RCC 7860 (cell line): ENCODE measurements at places on chromosomes 1 and 21.
A peak's percentile ranks its signal among the peaks of the same experiment; 100 is the strongest.

DNA sequence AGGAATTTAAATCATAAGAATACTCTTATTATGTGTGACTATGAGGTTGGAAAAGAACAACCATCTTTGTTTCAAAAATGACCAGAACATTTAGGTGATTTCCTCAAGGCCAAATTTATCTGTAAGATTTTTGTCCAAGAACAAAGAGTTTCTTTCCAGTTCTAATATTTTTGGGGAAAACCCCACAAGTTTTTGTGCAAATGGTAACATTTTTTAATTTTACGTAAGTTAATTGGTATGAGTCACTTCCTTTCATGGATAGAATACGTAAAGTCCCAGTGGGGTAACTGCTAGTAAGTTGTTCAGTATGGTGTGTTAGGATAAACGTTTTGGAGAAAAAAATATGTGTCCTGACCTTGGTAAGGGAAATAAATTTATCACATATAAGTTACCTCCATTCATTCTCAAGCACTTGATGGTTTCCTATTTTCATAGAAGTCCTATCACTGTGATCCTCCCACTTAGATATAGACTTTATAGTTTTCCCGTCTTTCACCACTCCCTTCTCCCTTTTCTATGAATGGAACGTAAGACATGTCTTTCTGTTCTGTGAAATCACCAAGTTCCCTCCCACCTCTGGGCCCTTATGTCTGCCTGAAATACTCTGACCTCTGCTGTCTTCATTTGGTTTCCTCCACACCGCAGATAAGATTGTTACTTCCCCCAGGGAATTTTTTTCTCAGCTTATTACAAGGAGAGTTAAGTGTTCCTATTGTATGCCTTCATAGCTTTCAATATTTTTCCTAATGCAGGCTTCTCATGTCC is 34.9 kb upstream of the TSNAX start:
- no peak for DNase-seq

GRCh38 chr1:36133484-36133883 is 8.5 kb upstream of the COL8A2 start:
- peak; percentile 92 for DNase-seq

DNA sequence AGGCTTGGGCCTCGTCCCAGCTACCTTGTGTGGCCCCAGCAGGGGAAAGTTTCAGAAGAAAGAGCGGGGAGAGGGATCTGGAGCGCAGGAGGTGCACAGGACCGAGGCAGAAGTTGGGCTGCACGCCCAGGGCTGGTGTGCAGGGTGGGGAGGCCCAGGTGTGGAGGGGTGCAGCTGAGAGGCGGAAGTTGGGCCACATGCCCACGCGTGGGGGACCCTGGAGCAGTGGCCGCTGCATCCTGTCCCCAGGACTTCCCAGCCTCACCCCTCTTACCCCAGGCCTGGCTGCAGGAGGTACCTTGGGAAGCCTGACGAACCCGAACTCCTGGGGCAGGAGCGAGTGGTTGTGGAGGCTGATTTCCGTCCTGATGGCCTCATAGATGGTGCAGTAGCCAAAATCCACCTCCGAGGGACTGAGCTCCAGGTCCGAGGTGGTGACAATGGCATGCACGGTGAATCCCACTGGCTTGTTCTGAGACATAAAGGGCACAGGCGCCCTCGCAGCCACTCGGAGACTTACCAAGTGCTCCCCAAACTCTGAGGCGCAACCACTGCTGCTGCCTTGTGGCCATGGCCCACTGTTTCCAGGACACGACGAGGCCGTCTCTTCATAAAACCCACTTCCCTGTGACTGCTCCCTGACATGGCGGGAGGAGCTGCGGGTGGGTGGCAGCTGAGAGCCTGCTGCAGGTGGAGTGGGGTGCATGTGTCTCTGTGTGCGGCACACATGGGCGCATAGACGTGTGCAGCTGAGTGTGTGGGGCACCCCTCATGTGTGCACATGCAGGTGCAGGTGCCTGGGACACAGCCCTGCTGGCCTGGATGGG is 20.4 kb upstream of the TMEM52 start:
- no peak for DNase-seq

GRCh38 chr1:204151552-204152309 is at the start of gene ETNK2:
TSS of gene ETNK2 (minus strand) at chr1:204152044. CDS start at chr1:204151852, 192 bp downstream.
- DNase-seq = peak; percentile 7

DNA sequence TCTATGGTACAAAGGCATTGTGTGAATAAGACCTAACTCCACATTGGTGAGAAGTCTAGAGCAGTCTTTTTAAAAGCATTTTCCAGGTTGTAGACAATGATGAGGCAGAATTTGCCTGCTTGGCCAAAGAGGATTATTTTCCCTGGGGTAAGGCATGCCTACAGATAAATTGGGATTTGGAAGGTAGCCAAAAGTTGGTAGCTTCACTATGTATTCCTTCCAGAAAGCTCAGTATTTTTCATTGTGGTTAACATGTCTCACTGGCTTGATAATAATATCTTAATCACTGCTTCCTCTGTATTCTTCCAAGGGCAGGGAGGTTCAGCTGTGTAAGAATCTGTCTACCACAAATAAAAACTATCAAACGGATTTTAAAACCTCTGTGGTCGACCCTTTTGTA is 590.8 kb upstream of the PRMT6 start:
- no peak for DNase-seq

- DNase-seq = no peak
Measured at GRCh38 chr21:18488252-18488651, 84.7 kb upstream of the TMPRSS15 start.

DNA sequence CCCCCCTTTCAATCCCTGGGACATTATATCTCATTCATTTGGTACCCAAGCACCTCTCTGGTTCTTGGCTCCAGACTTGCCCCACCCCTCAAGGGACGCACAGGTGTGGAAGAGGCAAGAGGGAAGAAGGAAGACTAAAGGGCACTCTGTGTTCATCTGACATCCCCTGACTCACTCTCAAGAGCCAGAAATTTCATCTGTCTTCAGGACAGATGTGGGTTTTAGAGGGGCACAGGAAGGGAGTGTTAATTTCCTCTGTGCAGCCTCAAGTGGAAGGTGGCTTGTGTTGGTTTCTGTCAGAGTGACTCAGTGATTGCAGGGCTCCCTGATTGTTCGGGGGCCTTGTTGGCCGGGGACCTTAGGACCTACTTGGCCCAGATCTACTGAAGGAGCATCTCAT is 2.4 kb downstream of the C2CD4D start:
- no peak for DNase-seq

- DNase-seq = no peak
Measured at GRCh38 chr1:231315887-231316286, 21.8 kb downstream of the EXOC8 start.

- no peak for DNase-seq
Measured at GRCh38 chr1:218164111-218164929, 120.8 kb upstream of the RRP15 start.

DNA sequence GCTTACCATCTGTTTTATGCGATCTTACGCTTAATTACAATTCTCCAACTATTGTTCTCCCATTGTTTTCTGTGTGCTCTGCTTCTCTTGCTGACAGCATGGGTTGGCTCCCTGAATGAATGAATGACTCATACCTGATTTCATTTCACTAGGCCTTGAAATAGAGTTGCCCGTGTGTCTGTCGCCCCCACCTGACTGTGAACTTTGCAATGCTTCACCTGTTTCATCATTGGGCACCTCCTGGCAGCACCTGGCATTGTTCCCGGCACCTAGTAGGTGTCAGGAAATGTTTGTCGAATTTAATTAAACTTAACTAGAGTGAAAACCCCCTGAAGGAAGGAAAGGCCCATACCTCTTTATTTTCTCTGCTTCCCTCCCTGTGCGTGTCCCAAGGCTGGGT is 120.5 kb upstream of the KLHDC7A start:
- DNase-seq = peak; percentile 41

DNA sequence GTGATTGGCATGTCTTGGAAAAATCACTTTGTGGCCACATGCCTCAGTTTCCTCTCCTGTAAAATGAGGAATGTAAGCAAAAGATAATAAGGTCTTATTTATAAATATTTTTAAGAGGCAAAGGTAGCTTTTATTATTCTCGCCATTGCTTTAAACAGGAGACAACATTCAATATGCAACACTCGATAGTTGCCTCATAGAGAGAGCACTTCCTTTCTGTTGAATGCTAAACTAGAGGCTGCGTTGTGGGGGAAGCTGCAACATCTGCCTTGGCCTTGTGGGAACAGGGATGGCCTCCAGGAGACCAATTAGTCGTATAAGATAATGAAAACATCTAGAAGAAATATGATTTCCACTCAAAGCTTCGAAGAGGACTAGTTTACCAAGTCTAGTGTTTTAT is 3.5 kb downstream of the OSCP1 start:
- DNase-seq = no peak

- no peak for DNase-seq
Measured at GRCh38 chr1:36486439-36487335, 4.0 kb upstream of the CSF3R start.

DNA sequence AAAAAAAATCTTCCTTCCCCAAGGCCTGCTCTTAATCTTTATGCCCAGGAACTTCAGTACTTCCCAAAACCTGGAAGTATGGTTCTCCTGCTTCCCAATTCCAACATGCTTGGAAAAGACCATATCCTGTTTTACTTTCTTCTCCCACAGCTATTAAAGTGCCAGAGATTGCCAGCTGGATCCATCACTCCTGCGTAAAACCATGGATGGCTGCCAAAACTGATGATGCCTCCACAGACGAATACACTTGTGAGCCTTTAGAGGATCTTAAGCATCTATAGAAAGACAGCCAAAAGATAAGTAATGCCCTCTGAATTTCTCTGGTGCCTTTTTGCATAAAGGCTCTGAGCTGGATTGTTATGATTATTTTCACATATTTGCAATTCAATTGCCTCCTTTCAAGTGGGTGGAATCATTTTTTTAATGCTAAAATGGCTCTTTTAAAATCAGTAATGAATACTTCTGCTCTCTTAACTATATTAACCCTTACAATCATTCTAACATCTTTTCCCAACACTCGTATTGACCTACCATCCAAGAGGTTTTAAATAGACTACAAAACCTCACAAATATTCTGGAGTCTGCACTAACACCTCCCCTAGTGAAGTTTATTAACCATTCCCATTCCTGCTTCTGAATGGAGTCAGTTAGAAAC is 1807.8 kb downstream of the BRINP3 start:
- DNase-seq = no peak

- DNase-seq = no peak
Measured at GRCh38 chr1:101474039-101474665, 237.3 kb downstream of the S1PR1 start.

GRCh38 chr1:12438349-12438924 is 179.6 kb downstream of the DHRS3 start:
- no peak for DNase-seq

DNA sequence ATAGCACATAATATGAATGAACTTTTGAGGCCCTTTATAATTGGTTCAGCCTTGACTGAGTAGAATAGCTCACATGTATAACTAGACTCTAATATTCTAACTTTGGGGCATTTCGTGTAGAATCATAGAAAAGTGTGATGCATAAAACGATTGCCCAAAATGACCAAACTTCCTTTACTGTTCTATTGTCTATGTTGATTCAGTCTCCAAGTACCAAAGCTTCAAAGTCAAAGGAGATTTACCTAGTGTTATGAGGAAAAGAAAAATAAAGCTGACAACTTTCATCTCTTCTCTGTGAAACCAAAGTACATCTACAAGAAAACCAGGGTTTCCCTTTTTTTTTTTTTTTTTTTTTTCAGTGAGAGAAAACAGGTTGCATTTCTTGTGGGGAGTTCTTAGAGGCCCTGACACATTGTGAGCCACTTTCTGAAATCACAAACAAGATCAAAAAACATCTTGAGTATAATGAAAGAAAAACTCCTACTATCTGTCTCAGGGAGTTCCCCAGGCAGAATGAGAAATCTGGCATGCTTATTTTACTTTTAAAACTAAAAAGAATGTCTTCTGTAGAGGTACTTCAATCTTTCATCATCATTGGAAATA is 183.4 kb downstream of the TNFSF18 start:
- DNase-seq = no peak

- no peak for DNase-seq
Measured at GRCh38 chr1:190507357-190507756, 29.7 kb upstream of the BRINP3 start.

DNA sequence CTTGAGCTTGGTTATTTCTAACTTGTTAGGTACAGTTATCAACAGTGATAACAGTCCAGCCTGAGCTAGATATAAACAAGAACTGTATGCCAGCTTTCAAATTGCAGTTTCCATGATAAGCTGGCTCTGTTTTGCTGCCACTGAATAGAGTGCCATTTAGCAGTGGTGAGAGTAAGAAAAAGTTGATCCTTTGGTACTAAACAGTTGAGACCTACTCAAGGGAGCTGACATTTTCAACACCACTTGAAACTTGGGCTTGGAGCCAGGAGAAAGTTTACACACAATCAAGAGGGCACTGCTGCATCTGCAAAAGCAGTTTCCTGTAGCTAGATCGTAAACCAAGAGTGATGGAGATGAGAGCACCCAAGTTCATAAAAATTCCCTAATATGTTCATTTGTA is 131.3 kb downstream of the RGS7 start:
- no peak for DNase-seq

GRCh38 chr1:19804831-19805251 is 5.1 kb upstream of the TMCO4 start:
- DNase-seq = peak; percentile 21

DNA sequence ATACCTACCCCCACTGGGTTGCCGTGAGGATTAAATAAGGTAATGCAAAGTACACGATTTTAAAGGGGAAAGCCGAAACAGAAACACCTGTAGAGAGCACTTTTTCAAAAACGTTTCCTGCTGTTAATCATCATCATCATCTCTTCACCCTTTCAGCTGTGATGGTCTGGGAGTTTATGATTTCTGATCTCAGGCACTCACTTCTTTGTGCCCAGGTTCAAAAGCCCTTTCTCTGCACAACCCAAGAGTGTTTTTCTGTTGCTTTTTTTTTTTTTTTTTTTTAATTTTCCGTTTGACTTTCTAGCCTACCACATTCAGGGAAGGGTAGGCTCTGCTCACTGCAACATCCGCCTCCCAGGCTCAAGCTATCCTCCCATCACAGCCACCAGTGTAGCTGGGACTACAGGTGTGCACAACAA is 936 bp upstream of the UBXN11 start:
- no peak for DNase-seq

DNA sequence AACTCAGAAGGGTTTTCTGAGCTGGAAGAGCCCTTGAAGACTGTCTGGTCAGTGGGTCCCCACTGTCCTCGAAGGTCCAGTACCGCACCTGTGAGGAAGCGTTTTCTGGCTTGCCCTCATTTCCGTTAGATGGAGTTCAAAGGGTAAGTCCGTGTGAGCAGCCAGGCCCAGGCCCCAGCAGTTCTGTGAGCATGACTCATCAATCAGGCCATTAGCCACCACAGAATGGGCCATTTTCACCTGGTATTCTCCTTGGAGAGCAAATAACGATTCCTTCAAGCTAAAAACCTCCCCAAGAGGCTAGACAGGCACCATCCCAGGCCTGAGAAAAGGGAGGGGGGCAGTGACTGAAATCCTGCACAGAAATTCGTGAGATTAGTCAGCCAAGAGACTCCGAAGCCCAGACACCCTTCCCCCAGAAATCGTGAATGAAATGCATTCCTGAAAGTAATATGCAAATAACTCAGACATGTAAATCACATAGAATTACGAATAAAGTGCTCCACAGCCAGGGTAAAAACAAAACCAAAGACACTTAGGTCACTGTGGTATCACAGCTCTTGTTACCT is 66.0 kb downstream of the BCAR3 start:
- peak; percentile 75 for DNase-seq

- no peak for DNase-seq
Measured at GRCh38 chr1:16153096-16153998, 2.5 kb downstream of the EPHA2 start.
